SJSA1 (cell line): ENCODE measurements at places on chromosomes 6 and 20. TPM values are rescaled to one million over a fixed set of nuclear protein-coding genes. Genes with fewer than 3 reads are reported as not detected.

DNA sequence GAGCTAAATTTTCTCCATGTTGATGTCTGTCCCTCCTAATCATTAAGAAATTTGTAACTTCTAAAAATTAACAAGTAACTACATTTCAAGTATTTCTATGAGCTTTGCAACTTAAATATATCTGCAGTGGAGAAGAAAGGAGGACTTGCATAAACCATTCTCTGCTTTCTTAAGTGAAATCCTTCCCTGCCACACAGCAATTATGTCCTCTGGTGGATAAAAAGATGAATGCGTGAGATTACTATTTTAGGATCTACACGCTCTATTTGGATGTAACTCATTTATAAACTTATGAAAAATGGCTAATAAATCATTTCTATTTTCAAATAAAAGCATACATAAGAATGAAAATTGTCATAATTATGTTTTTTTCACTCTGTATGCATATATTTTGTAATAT, 338.0 kb upstream of the PTCHD4 start:
- H3K4me1 ChIP-seq, result no peaks in the 10 kb centered on the region
- H3K27me3 ChIP-seq, result no peaks in the 10 kb centered on the region
- H3K27ac ChIP-seq, result no peak overlapping the region
- no peaks in the 10 kb centered on the region for H3K36me3 ChIP-seq
- H3K4me3 ChIP-seq, result no peak overlapping the region

DNA sequence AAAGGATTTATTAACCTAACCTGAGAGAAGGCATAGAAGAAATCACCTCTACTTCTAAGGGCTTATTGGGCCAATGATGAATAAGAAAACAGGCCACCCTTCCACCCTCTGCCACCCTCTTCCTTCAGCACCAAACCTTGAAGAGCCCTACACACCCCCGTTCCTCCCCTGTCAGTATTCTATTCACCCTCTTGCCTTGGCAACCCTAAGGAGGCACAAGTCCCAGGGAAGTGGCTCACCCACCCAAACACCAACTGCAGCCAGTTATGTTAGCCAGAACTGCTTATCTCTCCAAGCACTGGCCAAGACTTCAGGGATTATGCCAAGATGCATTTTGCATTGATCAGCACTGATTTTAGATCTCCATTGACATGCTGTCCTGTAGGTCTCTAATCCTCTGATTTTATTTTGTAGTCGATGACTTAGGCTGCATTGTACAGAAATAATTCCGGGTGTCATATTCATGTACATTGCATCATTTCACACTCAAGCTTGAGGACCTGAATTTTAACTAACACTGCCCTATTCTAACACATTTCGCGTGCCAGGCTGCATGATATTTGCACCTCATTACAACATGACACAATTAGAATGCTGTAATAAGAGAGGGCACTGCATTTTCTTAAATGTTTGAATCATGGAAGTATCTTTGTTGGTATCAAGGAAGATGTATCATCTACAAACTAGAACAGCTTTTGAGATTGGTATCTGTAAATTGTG, 15.7 kb downstream of the CNKSR3 start:
- no peak for DNase-seq
- no peaks in the 10 kb centered on the region for H3K27me3 ChIP-seq
- H3K36me3 ChIP-seq, result peaks cover 5% of the 10 kb centered on the region; the same call in 1 of the 2 replicates
- H3K27ac ChIP-seq, result no peak overlapping the region

DNA sequence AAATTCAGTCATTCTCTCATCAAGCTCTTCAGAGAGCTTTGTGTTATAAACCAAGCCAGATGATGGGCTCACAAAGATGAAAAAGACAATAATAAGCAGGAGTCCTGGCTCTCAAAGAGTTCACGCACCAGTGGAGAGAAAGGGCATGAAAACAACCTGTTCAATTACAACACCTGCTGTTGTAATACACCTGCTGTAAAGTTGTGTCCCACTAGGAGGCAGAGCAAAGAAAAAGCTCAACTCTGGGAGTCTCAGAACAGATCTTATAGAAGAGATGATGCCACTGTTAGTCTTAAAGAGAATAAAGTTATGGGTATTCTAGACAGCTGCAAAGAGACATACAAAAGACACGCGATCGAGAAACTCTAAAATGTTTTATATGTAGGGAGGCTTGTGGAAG, 100.6 kb downstream of the DCDC2 start:
- H3K27ac ChIP-seq, result no peak overlapping the region
- no peaks in the 10 kb centered on the region for H3K36me3 ChIP-seq
- H3K27me3 ChIP-seq, result no peaks in the 10 kb centered on the region
- H3K4me3 ChIP-seq, result no peak overlapping the region

- H3K27ac ChIP-seq, result no peak overlapping the region
- no peak overlapping the region for H3K4me3 ChIP-seq
- no peak for DNase-seq
- peaks cover 34% of the 10 kb centered on the region for H3K36me3 ChIP-seq
These were observed 24.6 kb downstream of the DSTN start for GRCh38 chr20:17594443-17594842.

- H3K4me1 ChIP-seq, result no peaks in the 10 kb centered on the region
- no peaks in the 10 kb centered on the region for H3K27me3 ChIP-seq
- no peak overlapping the region for H3K4me3 ChIP-seq
These were observed 141.2 kb downstream of the CDK19 start for GRCh38 chr6:110674096-110674495.

DNA sequence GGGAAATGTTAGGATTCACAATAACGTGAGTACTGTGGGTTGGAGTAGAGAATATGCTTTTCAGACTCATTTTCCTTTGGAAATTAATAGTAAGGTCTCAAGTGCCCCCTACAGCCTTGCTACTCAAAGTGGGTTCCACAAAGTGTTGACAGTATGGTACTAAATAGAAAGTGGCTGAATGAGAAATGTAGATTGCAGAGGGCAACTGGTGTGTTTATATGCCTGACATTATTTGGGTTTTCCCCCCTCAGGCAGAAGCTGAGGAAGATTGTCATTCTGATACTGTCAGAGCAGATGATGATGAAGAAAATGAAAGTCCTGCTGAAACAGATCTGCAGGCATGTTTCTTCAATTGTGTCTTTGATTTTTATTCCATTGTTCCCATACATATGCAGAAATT, 5.6 kb downstream of the FBXO9 start:
- H3K27ac ChIP-seq, result no peak overlapping the region
- no peaks in the 10 kb centered on the region for H3K27me3 ChIP-seq
- peaks cover 8% of the 10 kb centered on the region; the same call in 1 of the 2 replicates for H3K4me1 ChIP-seq
- peaks cover 58% of the 10 kb centered on the region for H3K36me3 ChIP-seq

GRCh38 chr20:19890445-19891051, 126.6 kb upstream of the NAA20 start:
- peaks cover 20% of the 10 kb centered on the region; the same call in 1 of the 2 replicates for H3K36me3 ChIP-seq
- peak overlapping the region; percentile 91; the same call in 1 of the 2 replicates for H3K27ac ChIP-seq
- peaks cover 45% of the 10 kb centered on the region for H3K4me1 ChIP-seq
- no peak overlapping the region for H3K4me3 ChIP-seq
- no peak for DNase-seq

- H3K4me1 ChIP-seq, result peaks cover 4% of the 10 kb centered on the region; the same call in 1 of the 2 replicates
- H3K4me3 ChIP-seq, result no peak overlapping the region
- H3K27ac ChIP-seq, result no peak overlapping the region
- no peaks in the 10 kb centered on the region for H3K27me3 ChIP-seq
- DNase-seq, result no peak
- no peaks in the 10 kb centered on the region for H3K36me3 ChIP-seq
These were observed 229.5 kb downstream of the UBE3D start for GRCh38 chr6:82836022-82836575.

GRCh38 chr6:156398966-156399365, 378.2 kb upstream of the ARID1B start:
- no peak overlapping the region for H3K4me3 ChIP-seq
- no peaks in the 10 kb centered on the region for H3K36me3 ChIP-seq
- DNase-seq, result no peak
- H3K27ac ChIP-seq, result no peak overlapping the region
- H3K4me1 ChIP-seq, result no peaks in the 10 kb centered on the region
- no peaks in the 10 kb centered on the region for H3K27me3 ChIP-seq

- DNase-seq, result no peak
- H3K36me3 ChIP-seq, result peaks cover 5% of the 10 kb centered on the region
- no peaks in the 10 kb centered on the region; the same call in 1 of the 2 replicates for H3K4me1 ChIP-seq
- H3K27me3 ChIP-seq, result no peaks in the 10 kb centered on the region
- H3K27ac ChIP-seq, result no peak overlapping the region
These were observed 25.5 kb upstream of the DST start for GRCh38 chr6:56668158-56668557.

DNA sequence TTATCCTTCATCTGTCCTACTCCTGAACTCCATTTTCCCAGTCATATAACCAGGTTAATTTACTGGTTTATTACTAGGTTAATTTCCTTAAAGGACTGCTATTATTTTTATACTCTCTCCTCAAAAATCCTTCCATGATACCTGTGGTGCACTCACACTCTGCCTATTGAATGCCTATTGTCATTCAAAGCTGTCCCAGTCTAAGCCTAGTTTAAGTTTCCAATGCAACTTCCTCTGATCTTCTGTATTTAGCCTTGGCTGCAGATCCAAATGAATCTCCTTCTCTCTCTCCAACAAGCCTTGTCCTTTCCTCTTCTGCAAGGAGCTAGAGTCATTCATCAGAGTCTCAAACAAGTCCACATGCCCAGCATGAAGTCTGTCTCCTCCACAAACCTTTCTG, 41.3 kb upstream of the ADGRF5 start:
- no peak for DNase-seq
- H3K27me3 ChIP-seq, result no peaks in the 10 kb centered on the region; the same call in 1 of the 2 replicates
- no peaks in the 10 kb centered on the region for H3K4me1 ChIP-seq
- no peak overlapping the region for H3K27ac ChIP-seq

GRCh38 chr6:154733183-154733625, at the start of gene SCAF8:
SCAF8 (plus strand) TSS chr6:154733416; CDS start chr6:154733901, 485 bp downstream.
- peaks cover 27% of the 10 kb centered on the region for H3K36me3 ChIP-seq
- peak within 1 kb of the TSS; percentile 99 for H3K27ac ChIP-seq
- no peaks in the 10 kb centered on the region for H3K27me3 ChIP-seq
- H3K4me3 ChIP-seq, result peak within 1 kb of the TSS; percentile 96
- DNase-seq, result peak; percentile 74
- peaks cover 19% of the 10 kb centered on the region for H3K4me1 ChIP-seq

DNA sequence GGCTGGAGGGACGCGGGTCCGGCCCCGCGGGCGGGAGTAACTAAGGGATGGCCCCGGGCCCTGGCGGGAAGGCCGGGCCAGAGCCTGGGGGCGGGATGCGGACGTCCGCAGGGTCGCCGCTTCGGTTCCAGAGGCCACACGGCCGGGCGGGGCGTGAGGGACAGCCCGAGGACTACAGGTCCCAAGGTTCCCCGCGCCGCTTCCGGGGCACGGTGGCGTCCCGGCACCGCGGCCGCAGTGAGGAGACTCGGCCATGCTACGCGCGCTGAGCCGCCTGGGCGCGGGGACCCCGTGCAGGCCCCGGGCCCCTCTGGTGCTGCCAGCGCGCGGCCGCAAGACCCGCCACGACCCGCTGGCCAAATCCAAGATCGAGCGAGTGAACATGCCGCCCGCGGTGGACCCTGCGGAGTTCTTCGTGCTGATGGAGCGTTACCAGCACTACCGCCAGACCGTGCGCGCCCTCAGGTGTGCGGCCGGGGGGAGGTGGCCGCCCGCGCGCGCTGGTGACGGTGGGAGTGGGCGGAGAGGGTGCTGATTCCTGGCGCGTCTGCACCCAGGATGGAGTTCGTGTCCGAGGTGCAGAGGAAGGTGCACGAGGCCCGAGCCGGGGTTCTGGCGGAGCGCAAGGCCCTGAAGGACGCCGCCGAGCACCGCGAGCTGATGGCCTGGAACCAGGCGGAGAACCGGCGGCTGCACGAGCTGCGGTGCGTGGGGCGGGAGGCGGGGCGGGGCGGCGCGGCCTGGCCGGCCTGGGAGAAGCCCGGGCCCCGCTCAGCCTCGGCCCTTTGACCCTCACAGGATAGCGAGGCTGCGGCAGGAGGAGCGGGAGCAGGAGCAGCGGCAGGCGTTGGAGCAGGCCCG, at the start of gene MRPS26:
Gene MRPS26 (plus strand): TSS at position 237 of the 861 bp plus-strand sequence. CDS start 17 bp downstream, at position 254.
- peaks cover 12% of the 10 kb centered on the region for H3K4me1 ChIP-seq
- H3K4me3 ChIP-seq, result peak within 1 kb of the TSS; percentile 88
- peak within 1 kb of the TSS; percentile 77 for H3K27ac ChIP-seq
- H3K27me3 ChIP-seq, result no peaks in the 10 kb centered on the region

DNA sequence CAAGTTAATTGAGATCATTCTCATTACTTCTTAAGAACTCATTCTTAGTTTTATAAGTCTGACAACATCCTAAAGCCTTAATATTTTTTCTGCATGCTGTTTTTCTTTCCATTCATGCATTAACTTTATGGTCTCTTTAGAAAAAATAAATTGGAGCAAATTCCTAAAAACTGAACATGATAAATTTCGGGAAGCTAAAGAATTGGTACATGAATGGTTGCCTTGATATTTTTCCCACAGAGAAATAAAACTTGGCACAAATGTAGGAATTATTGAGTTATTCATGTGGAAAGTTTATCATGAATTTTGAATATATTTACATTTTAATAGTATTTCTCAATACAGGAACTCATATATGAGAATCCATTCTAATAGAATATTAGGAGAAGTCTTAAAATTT, 115.9 kb downstream of the BMP5 start:
- H3K4me3 ChIP-seq, result no peak overlapping the region
- no peaks in the 10 kb centered on the region for H3K27me3 ChIP-seq
- no peak for DNase-seq
- H3K36me3 ChIP-seq, result no peaks in the 10 kb centered on the region
- no peak overlapping the region for H3K27ac ChIP-seq

DNA sequence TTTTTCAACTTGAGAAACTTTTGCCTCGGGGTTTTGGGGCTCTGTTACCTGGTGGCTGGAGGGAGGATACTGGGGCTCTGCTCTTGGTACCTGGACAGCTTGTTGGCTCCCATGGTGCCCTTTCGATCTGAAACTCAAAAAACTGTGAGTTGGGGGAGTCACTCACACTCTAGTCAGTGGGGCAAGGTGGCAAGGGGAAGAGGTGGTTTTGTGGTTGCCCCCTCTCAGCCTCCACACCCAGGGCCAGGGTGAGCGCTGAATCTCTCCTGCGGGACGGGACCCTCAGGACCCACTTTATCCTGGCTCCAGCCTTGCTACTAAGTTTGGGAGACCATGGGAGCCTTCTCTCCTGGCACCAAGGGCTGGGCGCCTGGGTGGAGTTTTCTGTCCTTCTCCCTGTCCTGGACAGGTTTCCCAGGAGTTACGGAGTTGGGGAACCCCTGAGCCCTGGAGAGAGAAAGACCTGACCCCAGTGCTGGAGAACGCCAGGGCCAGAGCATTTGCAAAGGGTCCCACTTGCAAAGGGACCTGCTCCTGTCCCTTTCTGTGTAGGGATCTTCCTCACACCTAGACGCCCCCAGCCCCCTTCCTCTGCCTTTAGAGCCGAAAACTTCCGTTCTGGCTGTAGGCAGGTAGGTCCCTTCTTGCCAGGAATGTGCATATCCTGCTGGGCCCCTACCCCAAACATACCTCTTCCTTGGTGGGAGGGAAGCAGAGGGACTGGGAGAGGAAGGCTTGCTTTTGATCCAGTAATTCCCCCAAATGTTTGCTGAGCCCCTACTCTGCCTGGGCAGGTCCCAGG, 2.9 kb downstream of the FOXP4 start:
- no peak overlapping the region for H3K4me3 ChIP-seq
- H3K4me1 ChIP-seq, result peaks cover 23% of the 10 kb centered on the region
- DNase-seq, result no peak
- no peak overlapping the region for H3K27ac ChIP-seq
- H3K27me3 ChIP-seq, result no peaks in the 10 kb centered on the region

Gene RAMACL
- 0.24 and 0.50 TPM in 2 replicates for total RNA-seq

Gene KIF13A
- total RNA-seq, result 31.5 and 52.7 TPM in 2 replicates

Gene CDH22
- not detected in 2 replicates for total RNA-seq

Gene SIGLEC1
- not detected in 2 replicates for total RNA-seq

Gene TPMT
- 22.4 and 26.9 TPM in 2 replicates for total RNA-seq

Gene MYLK4
- 0.26 TPM in 1 of 2 replicates, not detected in the other for total RNA-seq
